ENCODE measurements at places on chromosomes 7 and 10.

GRCh38 chr10:1519391-1519790, 217.9 kb downstream of the ADARB2 start:
- no peak for DNase-seq

DNA sequence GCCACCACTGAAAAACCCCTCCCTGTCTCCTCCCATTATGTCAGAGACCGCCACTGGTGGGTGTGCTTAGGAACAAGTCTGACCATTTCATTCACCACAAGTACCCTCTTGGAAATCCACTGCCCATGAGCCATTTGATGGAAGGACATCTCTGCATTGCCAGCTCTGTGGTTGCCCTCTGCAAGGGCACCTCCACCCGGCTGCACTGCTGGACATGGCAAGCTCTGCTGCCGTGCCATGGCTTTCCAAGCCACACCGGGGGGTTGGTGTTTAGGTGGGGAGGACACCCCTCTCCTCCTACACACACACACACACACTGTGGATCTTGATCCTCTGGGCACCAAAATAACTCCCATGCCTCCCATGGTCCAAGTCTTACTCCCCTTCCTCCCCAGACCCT, 5.2 kb upstream of the PLXNA4 start:
- DNase-seq, result no peak

DNA sequence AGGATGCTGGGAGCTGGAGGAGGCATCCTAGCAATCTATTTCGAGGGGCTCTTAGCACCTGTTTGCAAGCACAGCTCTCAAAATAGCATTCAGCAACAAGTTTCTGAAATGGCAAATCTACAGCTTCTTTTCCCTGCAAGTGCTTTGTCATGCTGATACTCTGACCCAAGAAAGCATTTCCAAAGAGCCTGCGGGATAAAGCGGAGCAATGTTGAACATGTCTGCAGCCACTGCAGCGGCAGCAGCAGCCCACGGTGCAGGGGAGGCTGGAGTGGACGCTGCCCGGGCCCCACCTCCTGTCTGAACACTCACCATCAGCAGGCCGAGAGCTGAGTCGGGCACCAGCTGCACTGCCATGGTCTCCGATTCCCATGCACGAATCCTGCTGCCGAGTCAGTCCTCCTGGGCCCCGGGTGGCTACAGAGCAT, 964 bp downstream of the FRMD4A start:
- no peak for DNase-seq

DNA sequence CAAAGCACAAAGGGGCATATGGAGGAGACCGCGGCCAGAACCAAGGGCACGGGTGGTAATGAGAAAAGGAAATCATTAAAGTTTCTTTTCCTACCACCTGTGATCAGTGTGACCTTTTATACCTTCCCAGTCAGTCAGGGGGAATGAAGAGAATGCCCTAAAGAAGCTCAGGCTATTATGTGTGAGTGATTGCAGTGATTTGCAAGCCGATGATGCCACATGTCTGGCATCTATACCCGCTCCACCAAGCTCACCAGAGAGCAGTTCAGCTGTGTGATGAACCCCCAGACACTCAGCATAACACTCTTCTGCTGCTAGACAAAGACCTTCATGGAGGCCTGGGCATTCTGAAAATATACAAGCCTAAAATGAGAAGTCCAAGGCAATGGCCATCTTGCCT, 106.2 kb upstream of the AGK start:
- no peak for DNase-seq

GRCh38 chr7:158102897-158103296, 484.7 kb downstream of the PTPRN2 start:
- no peak for DNase-seq

- no peak for DNase-seq
These were observed 70.2 kb downstream of the INPP5F start for GRCh38 chr10:119796039-119796438.

GRCh38 chr7:149307775-149308501, 45.9 kb downstream of the ZNF783 start:
- no peak for DNase-seq

- no peak for DNase-seq
These were observed at the start of gene PRLHR for GRCh38 chr10:118595598-118596425. PRLHR (minus strand) TSS chr10:118595648; CDS start chr10:118595244, 404 bp downstream.

DNA sequence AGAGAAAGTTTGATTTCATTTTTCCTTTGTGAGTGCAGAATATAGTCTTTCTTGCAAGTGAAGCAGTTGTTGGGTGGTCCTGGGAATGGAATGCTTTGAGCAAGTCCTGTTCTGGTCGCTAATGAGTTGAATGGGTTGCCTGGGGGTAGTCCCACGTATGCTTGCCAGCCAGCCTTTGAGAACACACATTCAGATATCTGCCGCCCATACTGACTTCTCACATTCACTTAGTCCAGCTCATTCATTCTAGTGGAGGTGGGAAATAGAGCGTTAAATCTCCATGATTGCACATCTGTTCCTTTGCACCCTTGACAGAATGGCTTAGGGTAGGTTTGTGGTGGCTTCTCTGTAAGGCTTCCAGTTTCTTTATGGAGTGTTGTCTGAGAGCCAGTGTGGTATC, 256.6 kb downstream of the SORCS3 start:
- no peak for DNase-seq

GRCh38 chr7:1385809-1386622, 73.3 kb downstream of the MICALL2 start:
- no peak for DNase-seq

- DNase-seq, result peak; percentile 57
These were observed 37.0 kb downstream of the RBM20 start for GRCh38 chr10:110681023-110681681.

DNA sequence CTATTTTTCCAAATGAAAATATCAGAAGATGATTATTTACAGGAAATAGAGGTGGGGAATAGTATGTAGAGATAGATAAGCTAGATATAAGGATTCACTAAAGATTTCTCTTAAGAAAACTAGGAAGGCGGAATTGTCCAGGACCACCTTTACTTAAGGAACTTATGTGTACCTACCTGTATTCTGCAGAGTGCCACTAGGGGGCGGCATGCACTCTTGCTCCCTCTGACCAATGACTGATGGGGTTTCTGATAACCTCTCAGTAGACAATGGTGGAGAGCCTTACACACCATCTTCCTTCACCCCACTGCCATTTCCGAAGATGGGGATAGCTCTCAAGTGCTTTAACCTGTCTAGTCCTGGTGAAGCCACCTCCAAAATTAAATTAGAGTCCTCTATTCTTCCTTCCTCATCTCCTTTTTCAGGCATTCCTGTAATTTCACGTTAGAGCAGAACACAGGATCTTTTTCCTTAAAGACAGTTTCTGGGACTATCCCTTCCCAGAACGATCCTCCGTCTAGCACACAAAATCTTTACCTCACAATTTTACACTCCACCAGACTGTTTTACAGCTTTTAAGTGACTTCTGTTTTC, 453.1 kb downstream of the SORCS1 start:
- DNase-seq, result peak; percentile 33

DNA sequence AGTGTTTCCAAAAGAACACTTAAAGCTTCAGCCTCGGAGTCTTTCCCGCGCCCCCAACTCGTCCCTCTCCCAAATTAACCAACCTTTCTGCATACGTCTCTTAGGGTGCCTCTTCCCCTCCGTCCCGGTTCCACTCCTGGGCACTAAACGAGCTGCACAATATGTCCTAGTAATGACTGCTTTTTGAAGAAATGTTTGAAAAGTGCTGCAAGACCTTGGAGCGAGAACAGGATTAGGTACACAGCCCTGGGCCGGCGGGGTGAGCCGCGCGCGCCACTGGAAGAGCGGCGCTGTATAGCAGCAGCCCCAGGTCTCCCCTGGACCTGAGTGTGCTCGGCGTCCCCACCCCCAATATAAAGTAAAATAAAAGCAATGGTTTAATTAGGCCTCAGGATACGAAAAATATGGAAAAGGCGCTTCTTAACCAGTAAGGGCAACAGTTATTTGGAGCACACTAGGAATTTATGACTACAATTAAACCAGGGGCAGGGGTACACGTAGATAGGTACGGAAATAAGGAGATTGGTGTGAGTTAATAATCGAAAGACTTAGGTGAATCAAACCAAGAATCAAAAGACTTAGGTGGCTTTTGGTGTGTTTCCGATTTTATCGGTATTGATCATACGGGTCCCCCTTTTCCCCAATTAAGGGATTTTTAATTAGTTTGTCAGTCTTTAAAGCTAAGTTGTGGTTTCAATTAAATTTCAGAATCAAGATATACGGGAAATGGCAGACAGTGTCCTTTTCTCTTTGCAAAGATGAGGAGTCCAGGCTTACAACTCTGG, 1.9 kb downstream of the TET1 start:
- DNase-seq, result no peak

GRCh38 chr10:18409599-18410397, 241.6 kb downstream of the NSUN6 start:
- DNase-seq, result no peak

- DNase-seq, result peak; percentile 19
These were observed 34.0 kb downstream of the AHCYL2 start for GRCh38 chr7:129258649-129259389.

- DNase-seq, result no peak
These were observed 4.4 kb downstream of the SPOCK2 start for GRCh38 chr10:72083790-72084459.

GRCh38 chr7:28669330-28669729, 257.0 kb downstream of the CREB5 start:
- DNase-seq, result no peak

- DNase-seq, result peak; percentile 86
These were observed 18.7 kb upstream of the DDIT4 start for GRCh38 chr10:72254813-72255568.

- no peak for DNase-seq
These were observed 104.5 kb downstream of the CXCL12 start for GRCh38 chr10:44280226-44281014.

GRCh38 chr10:54402576-54402975, 398.5 kb downstream of the PCDH15 start:
- DNase-seq, result peak; percentile 8

- no peak for DNase-seq
These were observed 348.1 kb downstream of the GATA3 start for GRCh38 chr10:8402576-8402975.

- no peak for DNase-seq
These were observed 7.4 kb upstream of the MICALL2 start for GRCh38 chr7:1466524-1467271.

DNA sequence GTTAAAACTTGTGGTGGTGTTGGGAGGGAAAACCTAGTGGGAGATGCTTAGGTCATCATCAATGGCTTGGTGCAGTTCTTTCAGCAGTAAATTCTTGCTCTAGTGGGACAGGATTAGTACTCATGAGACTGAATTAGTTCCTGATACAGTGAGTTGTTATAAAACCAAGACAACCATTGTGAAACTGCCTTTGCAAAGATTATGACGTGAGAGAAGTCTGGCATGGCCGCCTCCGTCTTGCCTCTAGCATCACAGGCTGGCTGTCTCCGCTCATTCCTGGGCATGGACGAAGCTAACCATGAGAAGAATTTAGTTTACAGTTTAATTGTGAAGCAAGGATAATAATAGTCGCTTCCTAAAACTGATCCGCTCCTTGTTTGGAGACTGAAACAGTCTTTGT, 186.4 kb downstream of the KIF20B start:
- no peak for DNase-seq

DNA sequence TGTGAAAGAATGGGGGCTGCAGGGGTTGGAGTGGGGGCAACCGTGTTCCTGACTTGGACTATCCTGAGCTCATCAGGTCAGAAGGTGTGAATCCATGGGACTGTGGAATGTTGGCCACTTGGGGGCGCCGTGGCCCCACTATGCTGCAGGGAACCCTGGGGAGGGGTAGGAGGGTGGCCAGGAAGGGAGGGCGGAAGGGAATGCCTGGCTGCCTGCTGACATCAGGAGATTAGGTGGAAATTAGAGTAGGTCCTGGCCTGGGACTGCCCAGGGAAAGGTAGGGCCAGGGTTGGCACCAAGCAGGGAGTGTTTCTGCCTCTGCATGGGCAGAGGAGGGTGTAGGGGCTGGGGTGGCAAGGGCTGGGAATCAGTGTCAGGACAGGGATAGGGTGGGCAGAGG, 65.8 kb upstream of the PRSS58 start:
- peak; percentile 50 for DNase-seq

DNA sequence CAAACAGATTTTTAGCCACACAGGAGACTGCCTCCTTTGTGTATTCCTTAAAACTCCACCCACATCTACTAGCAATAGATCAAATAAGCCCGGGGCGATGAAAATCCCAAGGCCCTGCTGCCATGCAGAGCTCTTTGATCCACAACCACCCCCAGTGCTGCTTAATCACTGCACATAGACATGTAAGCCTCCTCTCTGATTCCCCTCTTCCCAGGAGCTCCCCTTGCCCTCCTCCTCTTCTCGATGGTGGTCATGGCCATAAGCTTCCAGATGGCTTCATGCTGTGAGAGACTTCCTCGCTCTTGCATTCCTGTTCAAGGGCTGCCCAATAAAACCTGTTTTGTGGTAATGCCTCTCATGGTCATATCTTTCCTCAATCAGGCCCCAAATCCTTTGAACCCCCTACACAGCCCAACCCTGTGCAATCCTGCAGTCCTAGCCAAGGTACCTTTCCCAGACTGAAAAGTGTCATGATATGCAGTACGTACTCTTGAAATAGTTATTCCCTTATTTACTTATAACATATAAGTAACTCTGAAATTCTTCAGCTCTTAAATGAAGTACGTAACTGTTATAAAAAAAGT, 158.5 kb downstream of the CACNA2D1 start:
- no peak for DNase-seq

- peak; percentile 45 for DNase-seq
These were observed 114.9 kb downstream of the HDAC9 start for GRCh38 chr7:18610331-18610948.

DNA sequence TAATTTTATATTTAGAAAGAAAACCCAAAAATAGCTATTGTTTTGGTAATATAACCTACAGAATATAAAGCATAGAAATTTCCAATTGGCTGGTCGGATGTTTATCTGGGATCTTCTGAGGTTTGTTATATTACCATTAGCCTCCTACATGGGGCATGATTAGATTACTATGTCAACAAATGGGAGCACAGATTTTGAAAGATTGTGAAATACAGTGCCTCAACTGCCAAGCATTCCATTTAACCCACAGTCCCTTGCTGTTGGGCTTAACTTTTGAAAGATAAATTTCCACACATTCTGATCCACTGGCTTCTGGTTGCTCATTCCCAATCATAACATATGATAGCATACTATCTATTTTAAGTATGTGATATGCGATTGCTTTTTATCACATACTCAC, 455.4 kb upstream of the C7orf33 start:
- DNase-seq, result no peak

DNA sequence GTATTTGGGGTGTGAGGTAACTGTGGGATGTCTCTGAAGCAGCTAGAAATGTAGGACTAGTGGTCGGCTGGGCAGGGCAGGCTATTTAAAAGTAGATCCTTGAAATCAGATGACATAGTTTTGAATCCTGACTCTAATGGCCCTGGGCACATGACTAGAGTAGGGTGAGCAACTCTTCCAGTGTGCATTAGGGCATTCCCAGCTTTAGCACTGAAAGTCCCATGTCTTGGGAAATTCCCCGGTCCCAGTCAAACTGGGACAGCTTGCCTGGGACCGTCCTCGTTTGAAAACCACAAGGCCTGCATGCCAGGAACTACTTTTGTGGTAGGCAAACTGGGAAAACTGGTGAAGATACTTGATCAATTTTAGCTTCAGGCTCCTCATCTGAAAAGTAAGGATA, 255.3 kb downstream of the PTEN start:
- DNase-seq, result no peak

- DNase-seq, result no peak
These were observed 40.4 kb upstream of the SHH start for GRCh38 chr7:155852426-155853301.
